ENCODE measurements at places on chromosomes 13 and 19.

DNA sequence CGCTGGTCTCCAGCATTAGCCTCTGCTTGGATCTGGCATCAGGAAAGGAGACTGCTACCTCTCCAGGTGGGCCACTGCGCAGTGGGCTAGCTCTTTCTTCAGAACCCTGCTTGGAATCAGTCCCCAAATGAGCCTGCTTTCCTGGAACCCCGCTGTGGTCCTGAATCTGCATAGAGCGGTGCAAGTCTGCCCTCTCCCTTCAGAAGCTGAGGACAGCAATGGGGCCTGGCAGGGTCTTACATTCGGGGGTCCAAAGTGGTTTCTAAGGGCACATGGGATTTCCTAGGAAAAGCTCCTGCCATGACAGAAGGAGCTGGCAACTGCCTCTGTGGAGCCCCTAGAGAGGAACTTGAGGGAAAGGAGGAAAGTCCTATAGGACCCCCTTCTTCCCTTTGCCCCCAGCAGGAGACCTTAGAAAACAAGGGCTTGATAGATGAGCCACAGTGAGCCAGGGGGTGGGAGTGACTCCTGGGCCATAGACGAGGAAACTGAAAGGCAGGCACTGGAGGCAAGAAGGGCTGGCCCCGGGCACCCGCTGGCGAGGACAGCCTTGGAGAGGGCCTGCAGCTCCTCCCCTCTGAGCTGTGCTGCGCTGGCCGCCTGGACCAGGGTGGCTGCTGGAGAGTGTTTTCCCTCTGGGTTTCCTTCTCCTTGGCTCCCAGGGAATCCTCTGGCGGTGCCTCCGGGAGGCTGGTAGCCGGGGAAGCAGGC, 1.4 kb upstream of the VSTM2B start:
- DNase-seq = no peak

GRCh38 chr19:1945899-1946298, 4.9 kb downstream of the CSNK1G2 start:
- DNase-seq = peak; percentile 46

- DNase-seq = no peak
These were observed 8.0 kb downstream of the NANOS3 start for GRCh38 chr19:13884726-13885591.

DNA sequence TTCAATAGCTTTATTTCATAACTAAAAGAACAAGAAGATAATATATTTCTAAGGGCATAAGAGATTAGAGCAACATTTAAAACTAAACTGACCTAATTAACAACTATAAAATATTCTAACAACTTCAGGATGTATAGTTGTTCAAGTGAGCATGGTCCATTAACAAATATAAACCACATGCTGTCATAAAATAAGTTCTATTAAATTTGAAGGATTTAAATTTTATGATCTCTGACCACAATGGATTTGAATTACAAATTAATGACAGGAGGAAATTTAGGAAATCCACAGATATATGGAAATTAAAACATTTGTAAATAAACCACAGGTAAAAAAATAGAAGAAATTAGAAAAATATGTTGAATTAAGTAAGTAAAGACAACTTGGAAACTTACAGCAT, 196.5 kb upstream of the PCDH20 start:
- no peak for DNase-seq

- DNase-seq = no peak
These were observed 12.5 kb downstream of the PROSER1 start for GRCh38 chr13:39025433-39025839.

GRCh38 chr19:36128392-36128736, 11.5 kb upstream of the CAPNS1 start:
- no peak for DNase-seq

DNA sequence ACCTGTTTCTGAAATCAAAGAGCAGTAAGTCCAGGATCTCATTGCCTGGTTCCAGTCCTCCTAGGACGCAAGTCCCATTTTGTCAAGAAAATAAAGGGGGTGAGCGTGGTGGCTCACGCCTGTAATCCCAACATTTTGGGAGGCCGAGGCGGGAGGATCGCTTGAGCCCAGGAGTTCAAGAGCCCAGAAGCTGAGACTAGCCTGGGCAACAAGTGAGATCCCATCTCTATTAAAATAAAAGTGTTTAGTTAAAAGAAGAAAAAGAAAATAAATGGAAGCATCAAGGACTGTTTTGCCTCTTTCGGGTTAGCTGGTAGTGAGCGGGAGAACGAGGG, 344 bp upstream of the HAUS5 start:
- no peak for DNase-seq

- DNase-seq = no peak
These were observed 3.3 kb downstream of the GPX4 start for GRCh38 chr19:1106841-1107660.

DNA sequence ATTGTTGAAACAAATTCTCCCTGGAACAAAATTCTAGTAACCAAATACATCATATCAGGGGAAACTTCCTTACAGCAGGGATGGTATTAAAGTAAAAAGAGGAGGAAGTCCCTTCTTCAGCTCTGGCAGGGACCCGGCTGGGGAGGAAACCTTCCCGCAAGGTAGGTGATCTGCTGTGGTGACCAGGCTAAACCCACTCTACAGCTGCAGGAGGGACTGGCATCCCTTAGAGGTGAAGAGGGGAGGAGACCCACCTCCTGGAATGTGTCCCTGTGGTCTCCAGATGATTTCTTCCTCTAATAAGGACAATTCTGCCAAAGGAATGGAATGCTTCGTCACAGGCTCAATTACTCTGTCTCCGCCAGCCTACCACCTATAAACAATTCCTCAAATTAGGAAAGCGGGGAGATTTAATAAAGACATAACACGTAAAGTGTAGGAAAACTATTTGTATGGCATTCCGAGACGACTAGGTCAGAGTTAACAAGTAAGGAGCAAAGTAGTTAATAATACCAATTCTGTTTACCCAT, 637 bp upstream of the PDS5B start:
- peak; percentile 28 for DNase-seq

GRCh38 chr19:49390131-49390928, 2.3 kb downstream of the KASH5 start:
- DNase-seq = no peak

DNA sequence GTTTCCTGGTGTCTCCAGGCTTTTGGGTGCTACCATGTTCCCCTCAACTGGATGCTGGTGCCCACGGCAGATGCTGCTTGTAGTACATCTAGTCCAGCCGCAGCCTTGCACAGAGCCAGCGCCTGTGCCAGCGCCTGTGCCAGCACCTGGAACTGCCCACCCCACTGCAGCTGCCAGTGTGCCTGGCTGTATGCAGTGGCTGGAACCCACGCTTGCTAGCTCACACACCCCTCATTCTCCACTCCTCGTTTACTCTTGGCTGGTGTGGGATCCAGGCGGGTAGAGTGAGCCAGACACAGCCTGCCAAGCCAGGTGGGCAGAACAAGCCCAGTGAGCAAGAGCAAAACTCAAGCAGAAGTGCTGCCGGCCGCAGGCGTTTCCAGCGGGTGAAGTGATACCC, 428.6 kb downstream of the SLITRK1 start:
- DNase-seq = no peak

GRCh38 chr19:37966211-37966661, 59.2 kb downstream of the SIPA1L3 start:
- DNase-seq = no peak

DNA sequence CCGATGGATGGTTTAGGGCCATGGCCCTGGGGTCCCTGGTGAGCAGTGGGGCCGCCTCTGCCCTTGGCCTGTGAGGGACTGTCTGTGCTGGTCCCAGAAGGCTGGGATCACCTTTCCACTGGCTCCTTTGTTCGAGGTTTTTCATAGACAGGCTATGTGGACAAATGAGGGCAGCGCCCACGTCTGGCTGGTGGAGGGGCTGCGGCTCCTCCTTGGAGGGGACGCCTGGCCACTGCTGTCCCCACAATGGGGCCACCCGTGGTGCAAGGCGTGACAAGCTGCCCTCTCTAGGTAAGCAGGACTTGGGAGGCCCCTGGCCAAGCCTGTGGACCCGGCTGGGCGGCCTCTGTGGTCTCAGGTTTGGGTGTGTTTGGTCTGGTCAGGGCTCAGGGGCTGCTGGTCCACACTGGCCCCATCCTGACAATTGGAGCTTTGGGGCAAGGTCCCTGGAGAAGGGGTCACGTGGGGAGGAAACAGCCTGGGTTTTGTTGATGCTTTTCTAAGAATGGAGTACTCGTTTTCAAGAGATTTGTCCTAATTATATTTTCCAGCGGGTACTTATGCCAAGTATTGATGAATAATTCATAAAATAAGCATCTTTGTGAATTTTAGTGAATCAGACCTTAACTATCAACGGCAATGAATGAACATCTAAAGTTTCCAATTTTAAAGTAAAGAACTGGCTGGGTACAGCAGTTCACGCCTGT, 33.3 kb downstream of the MCF2L start:
- no peak for DNase-seq

DNA sequence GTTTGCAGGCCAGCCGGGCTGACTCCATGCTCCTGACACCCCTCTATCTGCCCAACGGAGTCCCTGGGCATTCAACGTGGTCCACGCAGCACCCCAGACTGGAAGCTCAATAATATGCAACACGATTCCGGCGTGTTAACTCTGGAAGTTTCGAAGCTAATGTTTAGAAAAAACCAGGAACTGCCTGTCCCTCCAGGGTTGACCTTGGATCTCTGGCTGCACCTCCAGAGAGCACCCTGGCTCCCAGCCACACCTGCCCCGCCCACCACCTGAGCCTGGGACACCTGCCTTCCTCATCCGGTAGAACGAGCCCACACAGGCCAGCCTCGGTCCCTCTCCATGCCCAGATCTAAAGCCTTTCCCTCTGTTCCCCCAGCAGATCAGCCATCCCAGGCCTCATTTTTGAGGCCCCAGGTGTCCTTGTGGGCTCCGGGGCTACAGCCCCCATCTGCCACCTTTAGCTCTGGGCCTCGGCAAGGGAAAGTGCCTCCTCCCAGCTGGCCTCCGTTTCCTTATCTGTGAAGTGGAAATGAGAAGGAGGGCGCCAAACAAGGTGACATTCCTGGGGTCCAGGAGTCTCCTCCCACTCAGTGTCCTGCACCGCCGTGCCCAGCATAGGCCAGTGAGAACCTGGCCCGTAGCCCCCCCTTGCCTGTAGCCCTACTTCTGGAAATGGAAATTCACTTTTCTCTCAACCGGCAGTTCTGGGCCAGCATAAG, 38.7 kb downstream of the KLF2 start:
- no peak for DNase-seq

GRCh38 chr19:53132141-53132991, at the start of gene ZNF415:
Gene ZNF415 (minus strand): TSS chr19:53132910. CDS start chr19:53122676, 10,234 bp downstream.
- peak; percentile 25 for DNase-seq

GRCh38 chr19:39941151-39941550, 6.7 kb upstream of the FCGBP start:
- DNase-seq = no peak

DNA sequence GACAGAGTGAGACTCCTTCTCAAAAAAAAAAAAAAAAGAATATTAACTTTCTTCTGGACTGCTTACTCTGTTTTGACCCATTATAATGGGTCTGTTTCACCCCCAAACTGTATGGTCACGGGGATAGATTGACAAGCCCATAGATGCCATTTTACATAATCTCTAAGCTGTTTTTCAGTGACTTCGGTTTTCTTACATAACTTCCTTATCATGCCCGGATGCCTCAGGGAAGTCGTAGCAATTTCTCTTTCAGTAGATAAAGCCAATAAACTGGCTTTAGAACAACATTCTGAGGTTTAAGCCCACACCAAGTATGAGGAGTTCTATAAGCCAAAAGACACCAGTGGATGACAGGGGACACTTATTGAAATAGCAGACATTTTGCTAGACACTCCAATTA, 5.9 kb upstream of the ZNF254 start:
- DNase-seq = no peak

DNA sequence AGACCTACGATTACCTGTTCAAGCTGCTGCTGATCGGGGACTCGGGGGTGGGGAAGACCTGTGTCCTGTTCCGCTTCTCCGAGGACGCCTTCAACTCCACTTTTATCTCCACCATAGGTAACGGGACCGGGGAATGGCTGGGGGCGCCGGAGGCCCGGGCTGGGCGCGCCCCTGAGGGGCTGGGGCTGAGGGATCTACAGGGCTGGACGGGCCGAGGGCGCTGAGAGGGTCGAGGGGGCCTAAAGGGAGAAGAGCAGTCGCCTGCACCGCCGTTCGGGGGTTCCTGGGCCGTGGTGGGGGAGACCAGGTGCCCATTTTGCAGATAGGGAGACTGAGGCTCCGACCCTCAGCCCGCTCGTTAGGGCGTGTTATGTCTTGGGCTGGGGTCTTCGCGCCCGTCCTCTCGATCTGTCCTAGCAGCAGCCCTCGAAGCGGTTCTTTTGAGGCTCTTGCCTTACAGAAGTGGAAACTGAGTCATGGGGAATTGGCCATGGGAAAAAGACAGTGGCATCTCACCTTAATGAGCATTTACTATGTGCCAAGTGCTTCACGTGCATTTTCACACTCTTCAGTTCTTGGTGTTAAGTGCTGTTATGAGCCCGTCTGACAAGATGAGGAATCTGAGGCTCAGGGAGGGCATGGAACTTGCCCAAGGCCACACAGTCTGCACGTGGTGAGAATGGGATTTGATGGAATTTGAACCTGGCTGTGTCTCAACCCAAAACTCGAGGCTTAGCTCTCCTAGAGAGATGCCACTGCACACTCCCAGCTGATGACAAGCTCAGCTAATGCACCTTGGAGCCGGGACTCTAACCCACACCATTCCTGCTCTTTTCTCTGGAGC, 442 bp downstream of the RAB8A start:
- no peak for DNase-seq

DNA sequence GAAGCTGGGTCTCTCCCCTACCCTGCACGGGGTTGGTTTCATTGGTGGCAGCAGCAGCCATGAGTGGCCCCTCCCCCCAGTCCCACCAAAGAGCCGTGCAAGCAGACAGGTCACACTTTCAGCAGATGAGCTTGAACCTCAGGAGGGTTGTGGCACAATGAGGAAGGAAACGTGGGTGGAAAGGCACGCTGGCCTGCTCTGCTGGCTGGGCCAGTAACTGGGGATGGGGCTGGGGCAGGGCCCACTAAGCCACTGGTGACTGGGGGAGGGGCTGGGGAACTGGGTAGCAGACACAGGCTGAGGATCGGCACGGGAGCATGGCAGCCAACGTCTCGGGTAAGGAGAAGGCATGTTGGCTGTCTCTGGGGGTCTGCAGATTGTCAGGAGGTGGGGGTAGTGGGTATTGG, at the start of gene P2RY11:
Gene P2RY11, plus strand, starts transcription at position 289 of the 407 bp plus-strand sequence. Its CDS starts 29 bp downstream, at position 318.
- peak; percentile 49 for DNase-seq

- no peak for DNase-seq
These were observed 6.2 kb downstream of the HIPK4 start for GRCh38 chr19:40383668-40384248.

DNA sequence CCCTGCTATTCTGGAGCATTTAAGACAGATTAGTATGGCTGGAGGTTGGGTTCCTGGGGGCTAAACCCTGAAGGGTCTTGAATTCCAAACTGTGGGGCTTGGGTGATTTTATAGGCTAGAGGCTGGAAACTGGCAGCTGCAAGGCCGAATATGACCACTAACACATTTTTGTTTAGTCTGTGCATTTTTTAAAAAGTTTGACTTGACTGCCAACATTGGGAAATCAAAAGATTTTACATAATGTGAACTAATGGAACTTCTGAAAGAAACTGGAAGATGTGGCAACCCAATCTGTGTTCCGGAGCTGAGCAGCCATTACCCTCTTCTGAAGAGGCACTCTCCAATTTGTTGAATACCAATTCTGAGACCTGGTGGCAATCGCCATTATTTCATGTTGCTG, 5.1 kb downstream of the ZNF784 start:
- DNase-seq = no peak

- no peak for DNase-seq
These were observed 84.5 kb downstream of the LRRC63 start for GRCh38 chr13:46296115-46296822.

- DNase-seq = peak; percentile 87
These were observed 43.9 kb downstream of the CERS4 start for GRCh38 chr19:8252922-8253589.

- DNase-seq = no peak
These were observed 50.4 kb downstream of the NUFIP1 start for GRCh38 chr13:44938854-44939253.

Measured in activated T-cell treated with anti-CD3 and anti-CD28 coated beads, Interleukin-2, amount 50 U/mL, for 1 hour (primary cell).